Mesothelial cell of epicardium (in vitro differentiated cells): ENCODE measurements at places on chromosomes 16 and 17.
A peak's percentile ranks its signal among the peaks of the same experiment; 100 is the strongest.

- H3K27me3 ChIP-seq = no peaks in the 10 kb centered on the region
- H3K4me3 ChIP-seq = no peak overlapping the region
- H3K4me1 ChIP-seq = peaks cover 10% of the 10 kb centered on the region
- no peak overlapping the region for H3K27ac ChIP-seq
- DNase-seq = no peak
- H3K36me3 ChIP-seq = peaks cover 1% of the 10 kb centered on the region
Measured at GRCh38 chr16:35011-35677, 18.3 kb downstream of the POLR3K start.

DNA sequence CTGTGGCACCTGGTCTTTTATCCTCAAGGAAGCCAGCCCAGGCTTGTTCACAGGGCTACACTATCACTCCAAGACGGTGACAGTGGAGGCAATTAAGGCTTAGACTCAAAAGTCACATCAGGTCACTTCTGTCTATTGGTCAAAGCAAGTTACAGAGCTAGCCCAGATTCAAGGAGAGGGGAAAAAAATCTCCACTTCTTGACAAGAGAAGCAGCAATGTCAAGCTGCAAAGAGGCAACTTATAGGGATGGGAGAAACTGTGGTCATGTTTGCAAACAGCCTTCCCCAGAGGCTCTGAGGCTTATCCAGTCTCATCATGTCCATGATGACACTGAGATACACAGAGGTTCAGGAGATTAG is 31.6 kb downstream of the SERPINF1 start:
- H3K36me3 ChIP-seq = peaks cover 12% of the 10 kb centered on the region
- peak overlapping the region; percentile 43 for H3K27ac ChIP-seq
- H3K4me3 ChIP-seq = no peak overlapping the region
- peaks cover 17% of the 10 kb centered on the region for H3K4me1 ChIP-seq

- H3K36me3 ChIP-seq = peaks cover 11% of the 10 kb centered on the region
- no peak overlapping the region for H3K4me3 ChIP-seq
- DNase-seq = no peak
- H3K27ac ChIP-seq = peak overlapping the region; percentile 41
Measured at GRCh38 chr16:27632216-27632615, 82.3 kb downstream of the KATNIP start.

GRCh38 chr16:51151435-51151960 is 428 bp upstream of the SALL1 start:
- peaks cover 28% of the 10 kb centered on the region for H3K4me1 ChIP-seq
- H3K36me3 ChIP-seq = no peaks in the 10 kb centered on the region
- DNase-seq = no peak
- peak overlapping the region; percentile 67 for H3K4me3 ChIP-seq
- H3K27ac ChIP-seq = no peak overlapping the region
- peaks cover 89% of the 10 kb centered on the region for H3K27me3 ChIP-seq

DNA sequence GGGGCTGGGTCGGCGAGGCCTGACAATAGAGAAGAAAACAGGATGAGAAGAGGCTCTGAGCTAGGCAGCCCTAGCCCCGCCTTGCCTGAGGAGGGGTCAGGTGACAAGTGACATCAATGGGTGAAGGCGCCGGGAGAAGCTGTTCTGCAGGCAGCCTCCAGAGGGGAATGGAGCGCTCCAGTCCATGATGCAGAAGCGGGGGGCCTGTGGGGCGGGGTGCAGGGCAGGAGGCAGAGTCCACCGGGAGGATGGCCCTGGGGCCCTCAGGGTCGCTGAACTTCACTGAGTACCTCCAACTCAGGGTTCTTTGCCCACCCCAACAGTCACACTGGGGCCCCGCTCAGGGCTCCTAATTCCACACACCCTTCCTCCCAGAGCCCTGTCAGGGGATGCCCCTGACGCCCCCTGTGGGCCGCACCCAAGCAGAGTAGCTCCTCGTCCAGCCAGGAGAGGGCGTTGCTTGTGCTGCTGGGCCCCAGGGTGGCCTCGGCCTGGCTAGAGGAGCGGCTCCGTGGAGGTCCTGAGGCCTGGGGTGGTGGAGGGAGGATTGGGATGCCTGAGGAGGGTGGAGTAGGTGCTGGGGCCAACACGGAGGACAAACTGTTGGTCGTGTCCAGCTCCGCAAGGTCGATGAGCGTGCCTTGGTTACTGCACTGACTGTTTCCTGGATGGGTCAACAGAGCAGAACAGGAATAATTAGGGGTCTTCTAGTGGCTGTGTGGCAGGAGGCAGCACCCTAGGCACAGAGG is 20.8 kb downstream of the GGA3 start:
- no peak overlapping the region for H3K4me3 ChIP-seq
- H3K27ac ChIP-seq = no peak overlapping the region
- no peaks in the 10 kb centered on the region for H3K4me1 ChIP-seq
- peaks cover 22% of the 10 kb centered on the region for H3K36me3 ChIP-seq
- H3K27me3 ChIP-seq = no peaks in the 10 kb centered on the region
